ENCODE measurements at places on chromosomes 13 and 19.

DNA sequence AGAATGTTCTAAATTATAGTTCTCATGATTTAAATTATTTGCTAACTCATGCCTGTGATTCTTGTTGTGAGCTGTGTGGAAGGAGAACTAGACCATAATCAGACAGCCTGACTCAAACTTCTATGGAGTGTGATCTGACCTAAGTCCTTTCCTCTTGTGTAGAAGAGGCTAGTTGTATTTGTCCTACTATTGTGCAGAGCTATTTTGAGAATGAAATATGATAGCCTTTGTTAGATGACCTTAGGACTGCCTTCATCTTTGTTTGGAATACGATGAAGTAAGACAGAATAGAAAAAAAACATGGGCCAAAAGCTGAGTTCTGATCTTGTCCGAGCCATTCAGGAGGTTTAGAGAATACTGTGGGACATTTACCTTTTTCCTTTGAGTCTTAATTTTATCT, 119.4 kb downstream of the STOML3 start:
- DNase-seq = no peak

GRCh38 chr13:50319635-50320255, 304.5 kb downstream of the KCNRG start:
- no peak for DNase-seq

DNA sequence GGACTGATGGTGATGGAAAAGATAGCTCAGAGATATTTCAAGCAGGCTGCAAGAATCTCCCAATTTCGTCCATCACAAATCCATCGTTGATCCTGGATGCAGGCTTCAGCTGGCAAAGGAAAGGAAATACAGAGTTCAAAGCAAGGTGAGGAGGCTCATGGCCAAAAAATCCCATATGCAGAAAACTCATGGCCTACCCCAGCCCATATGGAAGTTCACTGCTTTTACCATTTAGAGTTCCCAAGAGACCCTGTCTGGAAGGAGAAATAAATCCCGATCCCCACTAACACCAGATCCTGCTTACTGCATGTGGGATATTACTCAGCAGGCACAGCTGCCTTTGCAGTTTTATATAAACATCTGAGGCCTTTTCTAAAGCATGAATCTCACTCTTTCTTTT, 412.9 kb upstream of the SPRY2 start:
- no peak for DNase-seq

GRCh38 chr13:29654843-29655547, 59.5 kb upstream of the SLC7A1 start:
- DNase-seq = no peak

- DNase-seq = no peak
These were observed 35.4 kb downstream of the BRD4 start for GRCh38 chr19:15296841-15297415.

- no peak for DNase-seq
These were observed 36.3 kb upstream of the RCBTB2 start for GRCh38 chr13:48569104-48569666.

- DNase-seq = no peak
These were observed 22.1 kb downstream of the ACTN4 start for GRCh38 chr19:38669552-38669951.

DNA sequence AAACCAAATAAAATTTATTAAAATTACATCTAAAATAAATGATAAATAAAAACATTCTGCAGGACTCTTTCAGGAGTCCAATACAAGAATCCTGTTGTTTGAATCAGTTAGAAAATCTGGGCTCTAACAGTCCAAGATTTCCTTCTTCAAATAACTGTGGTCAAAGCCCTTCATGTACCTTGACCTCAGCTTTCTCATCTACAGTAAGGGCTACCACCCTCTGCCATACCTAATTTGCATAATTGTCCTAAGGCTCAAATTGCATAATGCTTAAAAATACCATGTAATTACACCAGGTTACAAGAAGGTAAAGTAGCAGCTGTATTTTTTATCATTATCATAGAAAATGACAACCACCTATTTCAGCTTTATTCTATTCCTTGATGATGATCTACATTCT, 54.3 kb downstream of the XPO4 start:
- no peak for DNase-seq

DNA sequence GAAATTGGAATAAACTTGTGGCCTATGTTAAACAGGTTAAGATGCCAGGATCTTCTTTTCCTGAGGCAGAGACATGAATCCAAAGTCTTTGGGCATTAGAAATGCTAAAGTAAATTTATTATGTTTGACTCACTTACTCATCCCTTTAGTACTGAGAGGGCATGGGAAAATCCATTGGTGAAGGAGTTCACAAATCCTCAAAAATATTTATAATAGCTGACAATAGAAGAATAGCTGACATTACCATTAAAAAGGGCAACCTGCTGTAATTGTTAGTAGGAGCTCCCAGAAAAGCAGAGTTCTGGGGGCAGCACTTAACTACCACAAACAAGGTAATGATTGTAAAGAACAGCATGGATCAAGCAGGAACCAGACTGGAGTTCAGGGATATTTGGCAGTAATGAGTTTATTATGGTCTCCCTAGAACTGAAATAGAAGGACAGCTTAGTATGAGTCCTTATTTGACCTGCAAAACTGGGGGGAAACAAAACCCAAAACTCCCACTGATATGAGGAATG, 285.8 kb upstream of the KLHL1 start:
- DNase-seq = no peak

- no peak for DNase-seq
These were observed 48.8 kb downstream of the IRS2 start for GRCh38 chr13:109737606-109738005.

Data from sciatic nerve (tissue), 2 donors.